Subcutaneous preadipocyte (primary cell): ENCODE measurements at places on chromosomes 3 and 15. TPM values are rescaled to one million over a fixed set of nuclear protein-coding genes. Genes with fewer than 3 reads are reported as not detected.

Gene CCDC80
- total RNA-seq: 70.4 and 87.8 TPM in 2 replicates

Gene CHAC1
- total RNA-seq: 1.8 TPM in 2 replicates

Gene FBXO40
- not detected in 2 replicates for total RNA-seq

Gene CHRNA3
- total RNA-seq: not detected in 2 replicates

Gene GPR15
- total RNA-seq: not detected in 2 replicates

Gene AVEN
- 16.8 and 17.6 TPM in 2 replicates for total RNA-seq
